Transverse colon (tissue), 4 donors: ENCODE measurements at places on chromosomes 12 and 14.

DNA sequence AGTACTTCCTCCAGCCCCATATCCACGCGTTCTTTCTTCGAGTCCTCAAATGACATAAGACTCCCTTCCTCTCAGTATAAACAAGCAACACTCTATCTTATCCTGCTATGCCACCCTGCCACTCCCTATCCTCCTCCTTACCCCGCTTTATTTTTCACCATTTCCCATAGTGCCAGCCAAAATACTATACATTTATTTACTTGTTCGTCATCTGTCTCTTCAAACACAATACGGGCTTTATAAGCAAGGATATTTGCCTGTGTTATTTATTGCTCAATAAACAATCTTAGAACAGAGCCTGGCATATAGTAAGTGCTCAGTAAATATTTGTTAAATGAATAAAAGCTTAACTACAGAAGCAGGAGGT lies 444.9 kb downstream of the EGLN3 start:
- no peaks in the 10 kb centered on the region for H3K36me3 ChIP-seq
- DNase-seq, result no peak
- no peak overlapping the region for H3K27ac ChIP-seq
- H3K4me3 ChIP-seq, result no peak overlapping the region
- H3K4me1 ChIP-seq, result no peaks in the 10 kb centered on the region

GRCh38 chr14:105120056-105120455 lies 48.5 kb downstream of the JAG2 start:
- H3K4me1 ChIP-seq, result no peaks in the 10 kb centered on the region
- H3K27ac ChIP-seq, result no peak overlapping the region
- no peaks in the 10 kb centered on the region for H3K36me3 ChIP-seq
- no peak overlapping the region for H3K4me3 ChIP-seq
- no peak for DNase-seq
- H3K27me3 ChIP-seq, result no peaks in the 10 kb centered on the region

DNA sequence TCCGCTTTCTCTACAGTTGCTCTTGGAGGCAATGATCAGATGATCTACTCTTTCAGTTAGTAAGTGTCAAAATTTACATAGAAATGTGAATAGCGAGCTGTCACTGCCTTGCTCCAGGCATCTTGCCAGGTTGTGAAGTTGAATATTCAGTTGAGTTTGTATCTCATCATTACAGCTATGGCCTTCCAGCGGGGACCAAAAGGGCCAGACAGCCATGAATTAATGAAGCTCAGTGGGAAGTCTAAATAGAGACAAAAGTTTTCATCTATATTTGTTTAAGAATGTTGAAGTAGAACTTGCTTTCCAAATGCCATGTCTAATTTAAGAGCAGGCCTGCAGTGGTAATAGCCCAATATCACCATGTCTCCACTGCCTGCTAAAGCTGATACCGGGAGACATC lies 387.8 kb downstream of the FLRT2 start:
- no peaks in the 10 kb centered on the region for H3K36me3 ChIP-seq
- H3K27ac ChIP-seq, result no peak overlapping the region
- H3K27me3 ChIP-seq, result no peaks in the 10 kb centered on the region

- no peaks in the 10 kb centered on the region for H3K36me3 ChIP-seq
- no peak overlapping the region for H3K27ac ChIP-seq
- no peak overlapping the region for H3K4me3 ChIP-seq
- no peak for DNase-seq
These were observed 156.3 kb downstream of the NTF3 start for GRCh38 chr12:5588176-5588575.

GRCh38 chr12:49636979-49637755 lies 13.8 kb downstream of the PRPF40B start:
- peak; percentile 52 for DNase-seq
- H3K27me3 ChIP-seq, result no peaks in the 10 kb centered on the region
- no peaks in the 10 kb centered on the region for H3K36me3 ChIP-seq
- H3K4me1 ChIP-seq, result peaks cover 6% of the 10 kb centered on the region

DNA sequence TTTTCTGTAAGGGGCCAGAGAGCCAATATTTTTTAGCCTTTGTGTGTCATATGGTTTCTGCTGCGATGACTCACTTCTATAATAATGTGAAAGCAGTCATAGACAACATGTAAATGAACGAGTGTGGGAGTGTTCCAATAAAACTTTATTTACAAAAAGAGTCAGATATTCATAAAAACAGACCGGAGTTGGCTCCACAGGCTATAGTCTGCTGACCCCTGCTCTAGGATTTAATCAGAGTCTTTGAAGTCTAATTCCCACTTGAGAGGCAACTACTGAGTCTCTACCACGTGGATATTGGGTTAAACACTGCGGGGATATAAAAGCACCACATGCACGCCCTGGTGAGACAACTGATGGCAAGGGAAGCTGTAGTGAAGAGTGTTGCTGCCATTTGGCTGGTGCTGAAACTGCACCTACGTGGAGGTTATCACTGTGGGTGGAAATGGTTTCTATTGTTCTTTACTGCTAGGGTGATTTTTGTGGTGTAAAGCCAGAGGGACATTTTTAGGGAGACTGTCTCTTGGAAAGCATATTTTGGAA lies 3.6 kb upstream of the NINJ2 start:
- H3K36me3 ChIP-seq, result no peaks in the 10 kb centered on the region
- H3K4me1 ChIP-seq, result no peaks in the 10 kb centered on the region
- DNase-seq, result no peak
- H3K4me3 ChIP-seq, result no peak overlapping the region
- H3K27ac ChIP-seq, result no peak overlapping the region

GRCh38 chr14:71230897-71231296 lies 323.6 kb downstream of the PCNX1 start:
- no peaks in the 10 kb centered on the region for H3K4me1 ChIP-seq
- H3K4me3 ChIP-seq, result no peak overlapping the region
- H3K36me3 ChIP-seq, result no peaks in the 10 kb centered on the region
- no peak overlapping the region for H3K27ac ChIP-seq
- DNase-seq, result no peak

GRCh38 chr12:97283297-97283696 lies 179.3 kb upstream of the RMST start:
- no peak overlapping the region for H3K27ac ChIP-seq
- no peaks in the 10 kb centered on the region for H3K27me3 ChIP-seq
- H3K4me3 ChIP-seq, result no peak overlapping the region
- no peaks in the 10 kb centered on the region for H3K36me3 ChIP-seq

DNA sequence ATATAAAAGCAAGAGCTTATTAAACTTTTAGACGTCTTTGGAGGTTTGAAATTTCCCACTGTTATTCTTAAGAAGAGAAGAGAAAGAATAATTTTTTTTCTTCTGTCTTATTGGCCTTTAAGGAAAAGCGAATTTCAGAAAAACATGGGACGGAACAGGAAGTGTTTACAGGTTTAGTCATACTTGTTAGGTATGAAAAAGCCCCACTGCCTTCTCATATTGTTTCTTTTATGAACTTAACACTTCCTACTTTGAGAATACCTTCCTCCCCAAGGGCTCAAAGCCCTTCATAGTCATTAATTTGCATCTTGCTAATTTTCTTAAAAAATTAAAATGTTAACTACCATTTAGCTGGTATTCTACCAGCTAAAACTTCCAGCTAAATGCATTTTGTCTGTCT lies 82.0 kb downstream of the ETV6 start:
- no peaks in the 10 kb centered on the region for H3K36me3 ChIP-seq
- H3K27me3 ChIP-seq, result no peaks in the 10 kb centered on the region
- no peak overlapping the region for H3K4me3 ChIP-seq
- H3K4me1 ChIP-seq, result peaks cover 34% of the 10 kb centered on the region

DNA sequence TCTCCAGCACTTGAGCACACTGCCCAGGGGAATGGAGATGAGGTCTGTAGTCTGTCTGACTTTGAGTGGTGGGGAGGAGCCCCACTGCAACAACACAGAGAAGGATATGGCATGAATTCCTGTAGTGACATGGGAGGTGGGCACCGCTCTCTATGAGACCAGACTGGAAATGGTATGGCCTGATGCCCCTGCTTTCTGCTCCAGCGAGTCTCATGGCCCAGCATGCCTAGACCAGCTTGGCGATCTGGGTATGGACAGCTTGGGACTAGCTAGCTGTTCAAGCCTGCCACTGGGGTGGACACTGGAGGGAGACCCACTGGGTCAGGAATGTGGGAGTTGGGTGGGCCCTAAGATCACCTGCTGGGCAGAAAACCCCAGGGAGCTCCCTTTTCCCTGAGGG lies 477.8 kb upstream of the SEL1L start:
- no peak for DNase-seq
- no peak overlapping the region for H3K4me3 ChIP-seq
- no peaks in the 10 kb centered on the region for H3K27me3 ChIP-seq
- H3K4me1 ChIP-seq, result no peaks in the 10 kb centered on the region
- no peaks in the 10 kb centered on the region for H3K36me3 ChIP-seq

DNA sequence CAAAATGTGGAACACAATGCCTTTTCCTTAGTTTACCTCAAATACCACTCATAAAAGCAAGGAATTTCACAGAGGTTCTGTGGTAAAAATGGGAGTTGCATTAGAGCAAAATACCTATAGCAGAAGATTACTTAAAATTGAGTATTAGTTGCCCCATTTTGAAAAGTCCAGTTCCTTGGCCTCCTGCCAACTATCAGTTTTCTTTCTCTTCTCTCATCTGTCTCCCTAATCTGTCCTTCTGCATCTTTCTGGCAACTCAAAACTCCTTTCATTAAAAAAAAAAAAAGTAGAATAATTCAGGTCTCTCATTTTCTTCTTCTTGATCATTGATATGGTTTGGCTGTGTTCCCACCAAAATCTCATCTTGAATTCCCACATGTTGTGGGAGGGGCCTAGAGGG lies 127.3 kb downstream of the ATP23 start:
- H3K4me1 ChIP-seq, result peaks cover 21% of the 10 kb centered on the region
- H3K27me3 ChIP-seq, result no peaks in the 10 kb centered on the region
- no peak for DNase-seq
- peak overlapping the region; percentile 33 for H3K27ac ChIP-seq

- no peak for DNase-seq
- H3K36me3 ChIP-seq, result no peaks in the 10 kb centered on the region
- no peaks in the 10 kb centered on the region for H3K27me3 ChIP-seq
- no peak overlapping the region for H3K27ac ChIP-seq
These were observed 464.7 kb upstream of the TMEM132C start for GRCh38 chr12:127802271-127802670.

GRCh38 chr12:38831715-38832114 lies 73.7 kb downstream of the CPNE8 start:
- H3K4me1 ChIP-seq, result no peaks in the 10 kb centered on the region
- no peaks in the 10 kb centered on the region for H3K36me3 ChIP-seq
- no peak for DNase-seq
- H3K27ac ChIP-seq, result no peak overlapping the region
- no peaks in the 10 kb centered on the region for H3K27me3 ChIP-seq

DNA sequence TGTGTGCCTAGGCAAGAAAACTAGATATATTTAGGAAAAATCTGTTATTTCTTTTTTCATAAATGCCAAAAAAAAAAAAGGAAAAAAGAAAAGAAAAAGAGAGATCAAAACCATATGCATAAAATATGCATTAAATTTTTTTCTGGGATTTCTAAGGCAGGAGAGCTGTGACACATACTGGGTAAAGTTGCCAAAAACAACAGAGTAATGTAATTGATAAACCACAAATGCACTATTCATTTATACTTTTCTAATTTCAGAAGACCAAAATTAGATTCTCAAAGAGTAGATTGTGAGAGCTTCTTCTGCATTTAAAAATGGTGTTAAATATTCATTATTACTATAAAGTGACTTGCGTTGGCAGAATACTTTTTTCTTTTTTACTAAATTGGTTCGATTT lies 673.8 kb upstream of the MGAT4C start:
- no peak overlapping the region for H3K4me3 ChIP-seq
- H3K36me3 ChIP-seq, result no peaks in the 10 kb centered on the region
- H3K27ac ChIP-seq, result no peak overlapping the region
- H3K4me1 ChIP-seq, result no peaks in the 10 kb centered on the region

- DNase-seq, result no peak
- H3K27ac ChIP-seq, result no peak overlapping the region
- no peak overlapping the region for H3K4me3 ChIP-seq
These were observed 171.1 kb downstream of the RPAP3 start for GRCh38 chr12:47534695-47535094.

- H3K4me1 ChIP-seq, result no peaks in the 10 kb centered on the region
- no peaks in the 10 kb centered on the region for H3K36me3 ChIP-seq
- no peaks in the 10 kb centered on the region for H3K27me3 ChIP-seq
- H3K4me3 ChIP-seq, result no peak overlapping the region
- no peak overlapping the region for H3K27ac ChIP-seq
- DNase-seq, result no peak
These were observed 503.5 kb downstream of the LRFN5 start for GRCh38 chr14:42110167-42110566.

DNA sequence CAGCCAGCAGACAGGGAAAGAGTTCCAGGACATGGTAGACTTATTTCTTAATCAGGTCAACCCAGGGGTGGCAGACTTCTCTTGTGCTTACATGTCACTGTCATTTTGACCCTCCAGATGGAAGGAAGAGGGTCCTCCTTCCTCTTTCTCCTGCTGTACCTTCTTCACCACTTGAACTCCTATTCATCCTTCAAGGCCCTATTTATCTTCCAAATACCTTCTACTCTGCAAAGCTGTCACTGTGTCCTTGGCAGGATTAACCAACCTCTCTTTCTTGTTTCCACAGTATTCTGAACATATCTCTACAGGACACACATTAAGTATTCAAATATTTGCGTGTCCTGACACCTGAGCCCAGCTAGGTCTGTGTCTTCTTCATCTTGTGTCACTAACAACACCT lies 163.1 kb downstream of the DICER1 start:
- H3K36me3 ChIP-seq, result no peaks in the 10 kb centered on the region
- H3K4me3 ChIP-seq, result no peak overlapping the region
- peaks cover 7% of the 10 kb centered on the region for H3K27me3 ChIP-seq
- H3K27ac ChIP-seq, result no peak overlapping the region

GRCh38 chr14:101088714-101089113 lies 185.2 kb upstream of the RTL1 start:
- no peak overlapping the region for H3K27ac ChIP-seq
- H3K27me3 ChIP-seq, result peaks cover 5% of the 10 kb centered on the region
- DNase-seq, result no peak
- no peaks in the 10 kb centered on the region for H3K36me3 ChIP-seq
- no peak overlapping the region for H3K4me3 ChIP-seq
- H3K4me1 ChIP-seq, result no peaks in the 10 kb centered on the region

GRCh38 chr14:74324931-74325361 lies 22.2 kb upstream of the ABCD4 start:
- H3K36me3 ChIP-seq, result no peaks in the 10 kb centered on the region
- H3K4me1 ChIP-seq, result no peaks in the 10 kb centered on the region
- peaks cover 22% of the 10 kb centered on the region for H3K27me3 ChIP-seq
- H3K27ac ChIP-seq, result no peak overlapping the region

- H3K4me1 ChIP-seq, result no peaks in the 10 kb centered on the region
- no peak overlapping the region for H3K4me3 ChIP-seq
- H3K27ac ChIP-seq, result no peak overlapping the region
These were observed 44.6 kb upstream of the FAR2 start for GRCh38 chr12:29104516-29104915.
